ENCODE measurements at places on chromosomes 16 and 17. TPM values are rescaled to one million over a fixed set of nuclear protein-coding genes. Genes with fewer than 3 reads are reported as not detected.

PYY gene
- not detected for total RNA-seq

KRT31 gene
- total RNA-seq, result not detected

SLC52A1 gene
- total RNA-seq, result 0.43 TPM

KRT12 gene
- not detected for total RNA-seq

ZNF597 gene
- 5.2 TPM for total RNA-seq
